ENCODE measurements at places on chromosomes 3 and 15.

- no peak for DNase-seq
These were observed 275.4 kb downstream of the NEK10 start for GRCh38 chr3:27093771-27094170.

GRCh38 chr15:29278436-29279105, 8.9 kb upstream of the NSMCE3 start:
- no peak for DNase-seq

GRCh38 chr3:117524890-117525289, 815.3 kb downstream of the TUSC7 start:
- no peak for DNase-seq

DNA sequence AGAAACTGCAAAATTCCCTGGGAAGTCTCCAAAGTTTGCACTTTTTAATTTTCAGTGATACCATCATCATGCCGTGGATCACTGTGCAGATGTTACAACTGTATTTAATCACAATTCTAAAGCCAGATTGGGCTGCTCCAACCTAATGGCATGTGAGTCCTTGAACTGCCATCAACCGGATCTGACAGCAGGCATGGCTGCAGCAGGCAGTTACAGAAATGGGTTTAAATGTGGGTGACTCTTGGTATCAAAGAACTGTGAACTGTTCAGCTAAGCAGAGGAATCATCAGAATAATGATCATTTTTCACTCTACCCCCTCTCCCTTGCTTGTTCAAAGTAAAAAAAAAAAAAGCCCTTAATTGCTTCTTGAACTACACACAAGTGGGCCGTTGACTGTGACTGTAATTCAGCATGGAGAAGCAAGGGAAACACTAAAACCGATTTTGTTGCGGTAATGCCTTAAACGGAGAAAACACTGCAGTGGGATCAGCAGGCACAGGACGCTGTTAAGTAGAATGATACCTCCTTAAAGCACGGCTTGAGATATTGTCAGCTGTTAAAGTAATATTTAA, 152.4 kb downstream of the RORA start:
- no peak for DNase-seq

DNA sequence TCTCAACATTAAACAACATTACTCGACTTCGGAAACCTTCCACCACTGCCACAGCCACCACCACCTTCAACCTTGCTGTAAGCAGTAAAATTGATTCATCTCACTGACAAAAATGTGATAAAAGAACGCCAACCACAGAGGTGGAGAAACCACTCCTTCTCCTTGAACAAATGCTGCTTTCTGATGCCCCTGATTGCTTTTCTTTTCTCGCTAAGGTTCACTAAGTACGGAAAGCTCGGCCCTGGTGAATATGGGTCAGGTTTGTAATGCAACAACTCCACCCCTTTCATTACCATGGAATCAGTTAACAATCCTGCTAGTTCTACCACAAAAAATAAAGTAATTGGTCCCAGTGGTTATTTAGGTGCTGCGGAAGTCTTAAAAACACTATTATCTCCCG, 44.9 kb downstream of the MEIS2 start:
- no peak for DNase-seq

DNA sequence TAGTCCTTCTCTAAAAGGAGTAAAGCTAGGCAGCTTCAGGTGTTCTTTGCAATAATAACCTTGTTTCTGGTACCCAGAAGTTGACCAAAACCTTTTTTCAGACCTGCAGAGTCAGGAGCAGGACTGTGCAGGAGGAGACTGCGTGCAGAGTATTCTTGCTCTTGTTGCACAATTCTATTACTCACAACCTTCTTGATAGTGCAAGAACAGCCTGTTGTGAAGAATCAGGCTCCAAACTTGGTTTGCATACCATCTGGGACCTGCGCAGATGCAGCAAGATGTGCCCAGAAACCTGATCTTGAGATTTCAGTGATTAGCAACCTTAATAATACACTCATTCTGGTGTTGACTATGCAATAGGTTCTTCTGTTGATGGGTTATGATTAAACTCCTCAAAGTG, 111.9 kb downstream of the ATG7 start:
- no peak for DNase-seq

GRCh38 chr15:41116962-41117252, 827 bp upstream of the INO80 start:
- no peak for DNase-seq

- DNase-seq: no peak
These were observed 71.3 kb upstream of the FNDC3B start for GRCh38 chr3:171967932-171968678.

Data from NCI-H1092 (cell line).